ENCODE measurements at places on chromosomes 7 and 10.

DNA sequence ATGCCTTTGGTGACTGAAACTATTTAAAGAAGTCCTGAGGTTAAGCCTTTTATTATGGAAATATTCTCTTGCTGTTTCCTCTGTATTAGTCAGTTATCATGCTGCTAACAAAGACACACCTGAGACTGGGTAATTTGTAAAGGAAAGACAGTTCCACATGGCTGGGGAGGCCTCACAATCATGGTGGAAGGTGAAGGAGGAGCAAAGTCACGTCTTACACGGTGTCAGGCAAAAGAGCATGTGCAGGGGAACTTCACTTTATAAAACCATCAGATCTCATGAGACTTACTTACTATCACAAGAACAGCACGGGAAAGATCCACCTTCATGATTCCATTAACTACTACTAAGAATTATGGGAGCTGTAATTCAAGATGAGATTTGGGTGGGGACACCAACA, 121.2 kb upstream of the GPR26 start:
- no peak for DNase-seq

DNA sequence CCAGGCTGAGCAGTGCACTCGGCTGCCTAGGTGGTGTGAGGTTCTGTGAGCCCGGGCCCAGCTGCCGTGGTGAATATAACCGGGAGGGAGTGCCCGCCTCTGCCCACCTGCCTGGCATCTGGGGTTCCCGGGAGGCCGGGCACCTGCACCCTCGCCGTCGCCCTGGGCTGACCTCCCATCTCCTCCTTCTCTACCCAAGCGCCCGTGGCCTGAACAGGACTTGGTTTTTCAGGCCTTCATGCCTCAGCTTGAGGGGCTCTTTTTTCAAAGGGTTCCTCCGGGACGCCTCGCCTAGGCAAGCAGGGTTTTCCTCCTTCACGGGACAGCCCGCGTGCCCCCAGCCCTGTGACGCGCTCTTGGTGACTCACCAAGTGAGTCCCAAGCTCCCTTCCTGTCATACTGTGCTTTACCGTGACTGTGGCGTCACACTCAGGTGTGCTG, 9.9 kb downstream of the INPP5A start:
- peak; percentile 38 for DNase-seq

- no peak for DNase-seq
These were observed 529.8 kb upstream of the IGFBP3 start for GRCh38 chr7:46450886-46451285.

DNA sequence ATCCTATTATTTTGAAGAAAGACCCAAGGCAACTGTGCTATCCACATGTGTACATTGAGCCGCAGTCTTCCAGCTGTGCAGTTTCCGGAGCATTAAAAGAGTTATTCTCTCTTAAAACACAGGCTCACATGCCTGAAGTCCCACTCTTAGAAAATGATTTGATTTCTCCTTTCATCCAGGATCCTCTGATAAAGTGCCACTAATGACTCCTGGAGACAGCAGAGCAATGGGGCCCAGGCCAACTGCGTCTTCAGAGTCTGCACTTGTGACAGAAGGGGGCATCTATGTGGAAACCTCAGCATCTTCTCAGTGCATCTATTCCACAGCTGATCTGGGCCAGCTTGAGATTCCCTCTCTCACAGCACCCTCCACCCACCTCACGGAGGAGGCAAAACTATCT, 482.1 kb upstream of the AKR1E2 start:
- DNase-seq: no peak

GRCh38 chr7:103120362-103120761, 28.5 kb downstream of the NAPEPLD start:
- DNase-seq: no peak

- DNase-seq: no peak
These were observed 850.3 kb upstream of the SORCS1 start for GRCh38 chr10:108014902-108015177.

GRCh38 chr7:119758254-119758653, 514.7 kb upstream of the KCND2 start:
- no peak for DNase-seq

GRCh38 chr7:98168904-98169621, 42.2 kb upstream of the BHLHA15 start:
- DNase-seq: no peak

DNA sequence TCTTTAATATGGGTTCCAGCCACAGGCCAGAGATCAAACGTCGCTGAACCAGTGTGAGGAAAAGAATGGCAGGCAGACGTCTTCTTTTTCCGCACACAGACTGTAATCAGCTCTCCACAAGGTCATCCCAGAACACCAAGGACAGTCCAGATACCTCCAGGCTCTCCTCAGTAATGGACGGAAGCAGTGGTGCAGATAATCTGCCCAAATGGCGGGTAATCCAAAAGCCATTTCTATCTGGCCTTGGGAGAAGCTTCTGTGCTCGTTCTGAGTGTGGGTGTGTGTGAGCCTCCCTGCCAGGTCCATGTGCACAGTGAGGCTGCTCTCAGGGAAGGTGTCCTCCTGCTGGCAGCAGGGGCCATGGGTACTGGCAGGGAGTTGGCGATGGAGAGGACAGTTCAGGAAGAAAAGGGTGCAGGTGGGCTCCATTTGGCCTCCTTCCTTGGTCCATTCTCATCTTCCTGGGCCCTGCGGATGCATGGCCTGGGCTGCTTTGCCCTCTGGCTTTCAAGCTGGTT, 15.6 kb upstream of the TEX36 start:
- no peak for DNase-seq

DNA sequence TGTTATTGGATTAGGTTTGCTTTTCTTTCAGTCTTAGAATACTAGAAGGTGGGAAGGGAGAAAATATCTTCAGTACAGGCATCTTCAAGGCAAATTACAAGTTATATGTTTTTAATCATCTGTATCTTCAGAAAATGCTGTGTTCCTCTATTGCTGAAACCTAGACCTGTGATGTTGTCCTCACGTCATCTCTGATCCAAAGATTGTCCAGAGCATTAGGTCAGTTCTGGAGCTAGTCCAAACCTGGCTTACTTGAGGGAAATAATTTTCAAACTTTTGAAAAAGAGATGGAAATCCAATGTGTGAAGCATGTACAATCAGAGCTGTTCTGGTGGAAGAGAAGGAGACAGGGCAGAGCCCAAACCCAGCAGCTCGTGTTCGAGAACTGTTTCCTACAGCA, 217.3 kb downstream of the ZEB1 start:
- DNase-seq: no peak

- no peak for DNase-seq
These were observed 106.2 kb upstream of the DDC start for GRCh38 chr7:50671386-50671785.

GRCh38 chr7:123734498-123734897, 14.3 kb downstream of the WASL start:
- no peak for DNase-seq

DNA sequence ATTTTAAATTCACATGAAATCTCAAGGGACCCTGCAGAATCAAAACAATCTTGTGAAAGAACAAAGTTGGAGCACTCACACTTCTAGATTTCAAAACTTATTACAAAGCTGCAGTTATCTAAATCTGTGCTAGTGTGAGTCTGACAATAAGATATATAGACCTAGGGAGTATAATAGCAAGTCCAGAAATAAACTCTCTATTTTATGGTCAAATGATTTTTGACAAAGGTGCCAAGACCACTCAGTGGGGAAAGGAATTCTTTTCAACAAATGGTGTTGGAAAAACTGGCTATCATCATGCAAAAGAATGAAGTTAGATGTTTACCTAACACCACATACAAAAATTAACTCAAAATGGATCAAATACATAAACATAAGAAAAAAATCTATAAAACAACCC, 68.2 kb downstream of the TFEC start:
- no peak for DNase-seq

DNA sequence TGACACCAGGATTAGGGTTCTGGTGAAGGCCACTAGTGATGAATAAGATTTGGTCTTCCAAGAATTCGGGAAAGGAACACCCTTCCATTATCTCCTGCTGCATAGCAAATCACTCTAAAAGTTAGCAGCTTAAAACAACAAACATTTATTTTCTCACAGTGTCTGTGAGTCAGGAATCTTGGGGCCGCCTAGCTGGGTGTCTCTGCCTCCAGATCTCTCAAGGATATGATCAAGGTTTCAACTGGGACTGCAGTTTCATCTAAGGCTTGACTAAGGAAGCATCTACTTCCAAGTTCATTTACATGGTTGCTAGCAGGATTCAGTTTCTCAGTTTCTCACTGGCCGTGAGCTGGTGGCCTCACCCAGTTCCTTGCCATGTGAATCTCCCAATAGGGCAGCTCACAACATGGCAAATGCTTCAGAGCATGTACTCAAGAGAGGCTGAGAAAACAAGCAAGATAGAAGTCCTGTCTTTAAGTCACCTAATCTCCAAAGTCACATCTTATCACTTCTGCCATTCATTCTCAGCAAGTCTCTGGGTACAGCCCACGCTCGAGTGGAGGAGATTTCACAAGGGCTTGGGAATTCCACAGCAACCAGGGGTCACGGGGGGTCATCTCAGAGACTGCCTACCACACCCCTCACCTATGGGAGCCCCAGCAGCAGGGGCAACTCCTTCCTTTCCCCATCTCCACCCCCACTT, 26.8 kb downstream of the TLX1 start:
- DNase-seq: no peak

DNA sequence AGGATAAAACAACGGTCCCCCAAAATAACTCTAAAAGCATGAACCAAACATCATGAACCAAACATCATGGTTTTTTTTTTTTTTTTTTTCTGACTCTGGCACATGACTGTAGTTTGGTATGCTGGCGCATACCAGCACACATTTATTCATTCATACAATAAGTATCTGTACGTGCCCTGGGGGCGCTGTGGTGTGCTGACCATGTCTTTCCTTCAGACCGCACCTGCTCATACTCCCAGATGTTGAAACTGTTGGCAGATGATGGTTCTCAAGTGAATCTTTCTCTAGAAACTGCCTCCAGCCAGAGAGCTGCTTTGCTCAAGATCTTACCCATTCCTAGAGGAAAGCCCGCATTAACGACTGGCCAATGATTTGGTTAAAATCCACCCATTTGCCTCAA, 114.7 kb upstream of the ANKRD30A start:
- DNase-seq: no peak

- DNase-seq: no peak
These were observed 29.7 kb downstream of the CYP2W1 start for GRCh38 chr7:1012716-1013095.

DNA sequence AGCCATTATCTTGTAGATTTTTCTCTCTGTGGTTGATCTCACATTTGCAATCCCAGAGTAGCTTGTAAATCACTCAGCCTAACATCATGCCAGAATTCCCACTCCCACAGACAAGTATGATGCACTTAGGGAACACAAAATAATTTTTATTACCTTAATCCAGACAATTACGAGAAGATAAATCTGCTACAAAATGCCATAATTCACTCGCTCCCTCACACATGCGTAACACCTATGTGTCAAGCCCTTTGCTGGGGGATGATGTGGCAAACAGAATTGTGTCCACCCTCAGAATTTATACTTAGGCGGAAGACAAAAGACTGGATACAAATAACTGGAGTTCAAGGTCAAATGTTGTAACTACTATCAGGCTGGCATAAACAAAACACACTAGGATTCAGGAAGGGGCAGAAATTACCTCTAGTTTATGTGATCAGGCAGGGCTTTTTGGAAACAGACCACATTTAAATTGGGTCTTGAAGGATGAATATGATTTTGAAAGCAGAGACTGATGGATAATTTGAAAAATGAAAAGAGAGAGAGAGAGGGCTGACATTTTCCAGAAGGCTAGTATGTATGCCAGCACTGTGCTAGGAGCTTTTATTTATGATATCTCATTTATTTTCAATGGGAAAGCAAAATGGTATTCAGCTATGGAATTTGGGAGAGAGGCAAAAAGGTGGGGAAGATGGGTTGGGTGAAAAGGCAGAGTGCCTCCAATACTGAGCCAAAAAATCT, 69.8 kb downstream of the DOCK4 start:
- no peak for DNase-seq

GRCh38 chr7:158958618-158959017, 102.3 kb downstream of the DYNC2I1 start:
- no peak for DNase-seq

DNA sequence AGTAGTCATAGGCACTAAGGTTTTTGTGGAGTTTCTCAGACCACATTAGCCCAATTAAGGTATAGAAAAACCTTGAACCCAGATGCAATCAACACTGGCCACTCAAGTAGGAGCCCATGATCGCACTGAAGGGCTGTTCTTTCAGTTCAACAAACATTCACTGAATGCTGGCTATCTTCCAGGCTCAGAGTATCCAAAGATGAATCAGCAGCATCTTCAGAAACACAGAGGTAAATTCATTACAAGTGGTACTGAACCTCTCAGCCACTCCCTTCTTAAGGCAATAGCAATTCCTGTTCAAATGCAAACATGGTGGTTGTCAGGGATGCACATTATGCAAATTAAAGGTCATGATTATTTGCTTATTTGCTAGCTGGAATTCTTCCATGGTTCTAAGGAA, 17.1 kb downstream of the KCNK18 start:
- DNase-seq: no peak

- DNase-seq: no peak
These were observed 550.0 kb downstream of the MDFIC start for GRCh38 chr7:115471891-115472290.
